ENCODE measurements at places on chromosomes 11 and 22.

- DNase-seq = no peak
Observed at GRCh38 chr22:39175353-39176142, 23.1 kb upstream of the CBX7 start.

- DNase-seq = no peak
Observed at GRCh38 chr22:49937758-49938564, 19.5 kb downstream of the CRELD2 start.

DNA sequence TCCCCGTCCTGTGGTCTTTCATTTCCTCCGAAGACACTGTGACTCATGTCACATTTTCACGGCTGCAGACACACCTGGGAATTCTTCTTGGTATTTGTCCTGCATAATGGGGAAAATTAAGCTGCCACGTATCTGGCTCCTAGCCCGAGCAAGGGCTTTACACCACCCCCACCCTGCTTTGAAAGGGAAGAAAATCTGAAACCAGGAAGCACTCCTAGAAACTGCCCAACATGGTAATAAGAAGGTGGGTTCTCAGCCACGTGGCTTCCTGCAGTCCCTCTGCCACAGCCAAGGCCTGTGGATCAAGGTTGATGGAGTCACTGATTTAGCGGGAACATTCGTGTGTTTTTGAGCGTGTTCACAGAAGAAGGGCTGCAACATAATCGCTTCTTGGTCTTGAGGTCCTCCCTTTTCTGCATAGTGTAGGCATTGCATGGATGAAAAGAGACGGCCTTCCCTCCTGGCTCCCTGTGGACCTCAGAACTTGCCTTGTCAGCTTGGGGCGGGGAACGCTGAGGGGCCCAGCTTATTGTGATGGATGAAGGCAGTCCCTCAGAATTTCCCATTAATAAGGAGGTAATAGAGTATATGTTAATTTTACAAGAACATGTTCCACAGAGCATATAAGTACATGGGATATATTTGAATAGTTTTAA lies 292.0 kb downstream of the NTM start:
- no peak for DNase-seq

- no peak for DNase-seq
Observed at GRCh38 chr22:49929211-49929979, 11.0 kb downstream of the CRELD2 start.

- no peak for DNase-seq
Observed at GRCh38 chr11:122486793-122487495, 168.6 kb upstream of the UBASH3B start.

DNA sequence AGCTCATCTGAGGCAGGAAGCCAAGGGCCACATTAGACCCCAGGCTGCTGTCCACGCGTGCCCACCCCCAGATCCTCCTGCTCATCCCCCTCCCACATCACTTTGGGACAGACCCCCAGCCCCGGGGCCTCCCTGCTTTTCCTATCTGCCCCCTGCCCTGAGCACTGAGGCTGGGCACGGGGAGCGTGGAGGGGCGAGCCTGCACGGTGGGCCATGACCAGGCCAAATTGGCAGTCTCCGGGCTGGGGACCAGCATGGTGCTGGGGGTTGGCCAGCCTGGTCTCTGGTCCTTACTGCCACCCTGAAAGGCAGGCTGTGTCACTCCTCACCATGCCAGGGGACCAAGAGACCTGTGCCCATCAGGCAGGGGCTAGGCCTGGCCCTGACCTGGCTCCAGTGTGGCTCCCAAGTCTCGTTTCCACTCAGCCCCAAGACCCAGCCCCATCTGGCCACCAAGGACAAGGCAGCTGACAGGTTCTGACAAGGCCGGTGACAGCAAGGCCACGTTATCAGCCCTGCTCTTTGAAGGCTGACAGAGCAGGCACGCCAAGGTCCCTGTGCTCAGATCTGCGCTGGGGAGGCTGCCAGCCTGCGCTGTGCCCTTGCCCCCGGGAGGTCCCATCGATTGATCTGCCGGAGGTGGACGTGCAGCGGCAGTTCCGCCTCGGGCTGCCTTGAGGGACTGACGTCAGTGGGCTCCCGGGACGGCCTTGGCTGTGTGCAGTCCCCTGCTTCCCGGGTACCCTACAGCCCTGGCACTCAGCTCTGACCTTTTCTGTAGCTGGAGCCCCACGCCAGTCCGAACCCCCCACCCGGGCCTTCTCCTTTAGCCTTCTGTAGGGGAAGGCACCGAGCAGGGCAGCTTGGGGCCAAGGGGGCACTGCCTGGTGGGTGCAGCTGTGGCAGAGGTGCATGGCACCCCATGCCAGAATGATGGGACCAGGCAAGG lies 3.6 kb downstream of the TNNI2 start:
- no peak for DNase-seq

DNA sequence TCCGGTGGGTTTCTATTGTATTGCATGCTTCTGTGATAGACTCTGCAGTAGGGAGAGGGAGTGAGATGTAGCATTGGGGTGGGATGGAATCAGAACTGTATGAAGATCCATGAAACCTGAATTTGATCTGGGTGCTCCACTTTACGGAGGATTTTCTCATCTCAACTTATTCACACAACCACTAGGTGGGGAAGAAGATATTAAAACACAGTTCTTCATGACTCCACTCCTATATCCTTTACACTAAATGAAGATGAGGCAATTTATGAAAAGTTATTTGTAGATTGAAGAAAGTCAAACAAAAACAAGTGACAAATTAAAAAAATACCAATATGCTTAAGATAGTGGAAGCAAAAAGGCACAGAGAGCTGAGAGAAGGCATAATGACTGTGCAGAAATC lies 92.6 kb upstream of the PDGFD start:
- DNase-seq = no peak

- peak; percentile 91 for DNase-seq
Observed at GRCh38 chr22:31055635-31056159, 25.4 kb upstream of the SMTN start.

DNA sequence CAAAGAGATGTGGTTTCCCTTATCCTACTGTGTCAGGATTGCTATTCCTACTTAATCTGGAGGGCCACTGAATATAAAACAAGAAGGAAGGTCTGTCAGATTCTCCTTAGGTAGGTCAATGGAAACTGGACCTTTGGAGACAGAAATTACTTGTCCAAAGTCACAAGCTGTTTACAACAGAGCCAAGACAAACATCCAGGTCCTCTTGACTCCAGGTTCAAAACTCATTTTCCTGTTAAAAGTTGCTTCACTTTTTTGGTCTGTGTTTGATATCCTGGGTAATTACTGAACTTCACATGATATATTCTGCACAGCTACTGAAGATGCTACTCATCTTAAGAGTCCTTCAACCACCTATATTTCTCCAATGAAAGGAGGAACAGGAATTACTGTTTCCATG lies 81.2 kb upstream of the ARHGAP32 start:
- DNase-seq = no peak

DNA sequence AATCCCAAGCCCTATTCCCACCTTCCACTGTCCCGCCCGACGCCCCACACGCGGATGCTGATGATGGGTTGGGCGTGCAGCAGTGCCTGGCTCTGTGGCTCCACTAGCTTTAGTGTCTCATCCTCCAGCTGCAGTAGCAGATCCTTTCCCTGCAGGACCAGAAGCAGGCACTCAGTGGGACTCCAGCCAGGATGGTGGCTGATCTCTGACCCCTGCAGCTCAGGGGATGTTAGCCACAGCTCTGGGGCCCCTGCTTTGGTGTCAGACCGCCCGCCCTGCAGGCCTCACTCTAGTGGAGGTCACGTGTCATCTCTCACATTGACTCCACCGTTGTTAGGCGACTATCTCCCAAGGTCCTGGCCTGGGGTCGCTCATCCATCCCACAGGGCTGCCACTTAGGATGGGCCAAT lies 11.8 kb downstream of the SMPD1 start:
- DNase-seq = no peak

- no peak for DNase-seq
Observed at GRCh38 chr22:24983151-24983550, 30.6 kb downstream of the KIAA1671 start.

- no peak for DNase-seq
Observed at GRCh38 chr22:27144321-27144720, 486.9 kb downstream of the MIAT start.

DNA sequence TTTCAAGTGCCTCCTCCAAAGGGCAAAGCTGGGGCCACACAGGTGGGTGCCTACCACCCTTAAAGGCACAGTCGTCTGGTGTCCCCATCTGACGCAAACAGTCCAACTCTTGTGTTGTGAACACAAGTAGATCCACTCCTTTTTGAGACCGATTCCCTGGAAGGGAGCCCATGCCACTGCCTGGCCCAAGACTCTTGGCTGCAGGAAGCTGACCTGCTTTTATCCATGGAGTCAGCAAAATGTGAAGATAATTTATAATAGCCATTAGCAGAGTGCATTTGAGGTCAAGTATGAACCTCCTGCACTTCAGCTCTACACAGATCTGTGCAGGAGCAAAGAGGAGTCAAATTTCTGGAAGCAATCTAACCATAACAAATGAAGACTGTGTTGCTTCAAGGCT lies 68.5 kb downstream of the ADM start:
- no peak for DNase-seq

DNA sequence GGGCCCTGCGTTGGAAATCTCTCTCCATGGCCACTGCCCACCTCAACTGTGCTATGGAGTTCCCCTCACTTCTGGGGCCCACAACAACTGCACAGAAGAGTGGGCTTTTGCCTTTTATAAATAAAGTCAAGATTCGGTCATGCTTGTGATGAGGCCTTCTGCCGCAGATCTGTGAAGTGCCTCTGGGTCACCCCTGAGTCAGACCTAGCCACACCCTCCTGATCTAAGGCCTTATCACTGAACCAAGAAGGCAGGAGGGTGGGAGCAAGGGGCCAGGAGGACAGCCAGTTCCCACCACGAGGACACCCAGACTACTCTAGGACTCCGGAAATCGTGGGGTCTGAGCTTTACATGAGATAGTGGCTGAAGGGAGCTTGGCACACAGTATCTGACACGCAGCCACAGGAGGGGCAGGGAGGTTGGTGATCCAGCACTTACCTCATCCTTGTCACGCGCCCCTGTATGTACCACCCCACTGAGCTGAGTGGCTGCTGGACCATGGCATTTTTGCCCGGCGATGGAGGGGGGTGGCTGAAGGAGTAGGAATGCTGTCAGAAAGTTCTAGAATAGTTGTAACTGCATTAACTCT lies 115.7 kb downstream of the ABTB2 start:
- no peak for DNase-seq

- peak; percentile 50 for DNase-seq
Observed at GRCh38 chr11:11230802-11231562, 122.1 kb downstream of the CSNK2A3 start.

- no peak for DNase-seq
Observed at GRCh38 chr11:125772834-125773505, 5.7 kb downstream of the PATE2 start.

Data from right hindlimb (tissue), 1 donor.